ENCODE measurements at places on chromosomes 6 and 20.

DNA sequence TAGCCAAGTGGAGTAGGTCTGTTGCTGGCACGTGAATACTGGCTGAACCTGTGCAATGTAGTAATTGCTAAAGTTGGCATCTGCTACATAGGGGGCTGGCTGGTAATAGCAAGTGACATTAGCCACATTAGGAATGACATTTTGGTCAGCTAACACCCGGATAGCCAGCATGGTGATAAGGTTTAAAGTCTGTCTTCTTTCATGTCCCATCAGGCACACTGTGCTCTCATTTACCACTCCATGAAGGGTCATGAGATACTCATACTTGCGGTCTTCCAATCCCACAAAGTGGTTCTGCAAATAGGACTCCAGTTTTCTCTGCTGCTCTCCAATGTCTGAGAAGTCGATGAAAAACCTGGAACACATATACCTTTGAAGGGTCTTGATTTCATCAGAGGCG, 2.8 kb downstream of the TENT5A start:
- no peak for DNase-seq

GRCh38 chr20:50594591-50595432, 84.6 kb downstream of the PTPN1 start:
- no peak for DNase-seq

DNA sequence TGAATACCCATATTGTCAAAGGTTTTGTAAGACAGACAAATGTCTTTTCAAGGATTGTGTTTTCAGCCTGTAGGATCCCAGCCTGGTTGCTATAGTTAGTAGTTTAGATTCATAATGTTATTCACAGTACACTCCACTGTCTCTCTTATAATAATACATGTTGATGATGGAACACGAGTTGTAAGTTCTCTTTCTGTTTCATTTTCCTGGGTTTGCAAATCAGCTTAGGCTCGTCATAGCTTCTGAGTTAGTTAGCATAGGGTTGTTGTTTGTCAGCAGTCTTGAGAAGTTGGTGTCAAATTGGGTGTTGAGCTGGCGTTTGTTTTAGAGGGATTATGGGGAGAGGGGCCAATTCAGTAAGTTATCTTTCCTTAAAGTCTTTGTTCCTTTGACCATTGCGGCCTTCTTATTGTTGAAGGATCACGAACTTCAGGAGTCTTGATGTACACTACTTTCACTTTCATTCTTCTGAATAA, 45.8 kb downstream of the QKI start:
- DNase-seq = peak; percentile 45

DNA sequence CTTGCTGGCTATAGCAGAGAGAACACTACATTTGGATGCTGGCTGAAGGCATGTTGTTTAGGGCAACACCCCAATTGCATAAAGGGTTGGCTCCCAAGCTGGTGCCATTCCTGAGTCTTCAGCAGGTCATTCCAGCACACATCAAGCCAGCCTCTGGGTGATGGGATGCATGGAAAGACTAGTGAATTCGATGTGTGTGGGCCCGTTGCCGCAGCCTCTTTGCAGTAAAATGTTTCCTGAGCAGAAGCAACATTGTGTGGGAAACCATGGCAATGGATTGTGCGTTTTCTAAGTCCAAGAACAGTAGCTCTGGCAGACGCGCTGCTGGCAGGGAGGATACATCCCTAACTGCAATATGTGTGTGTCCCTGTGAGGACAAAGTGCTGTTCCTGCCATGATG, 142.4 kb upstream of the SLC24A3 start:
- DNase-seq = no peak

GRCh38 chr6:136551103-136551502, 881 bp upstream of the MAP7 start:
- DNase-seq = no peak

DNA sequence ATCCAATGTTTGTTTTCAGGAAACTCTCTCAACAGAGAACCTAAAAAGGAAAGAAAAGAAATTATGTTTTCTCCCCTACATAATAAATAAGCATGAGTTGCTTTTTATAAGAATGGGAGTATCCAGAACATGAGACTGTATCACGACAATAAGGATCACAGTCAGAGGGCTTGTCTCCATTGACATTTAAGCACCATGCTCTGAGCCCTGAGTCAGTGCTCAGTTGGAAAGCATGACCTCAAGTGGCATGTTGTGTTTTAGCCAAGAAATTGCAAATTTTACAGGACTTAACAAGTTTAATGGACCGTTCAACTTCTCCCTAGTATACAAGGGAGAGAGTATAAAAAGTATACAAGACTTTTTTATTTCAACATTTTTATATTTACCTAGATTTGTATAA, 431.6 kb downstream of the GJA1 start:
- no peak for DNase-seq

DNA sequence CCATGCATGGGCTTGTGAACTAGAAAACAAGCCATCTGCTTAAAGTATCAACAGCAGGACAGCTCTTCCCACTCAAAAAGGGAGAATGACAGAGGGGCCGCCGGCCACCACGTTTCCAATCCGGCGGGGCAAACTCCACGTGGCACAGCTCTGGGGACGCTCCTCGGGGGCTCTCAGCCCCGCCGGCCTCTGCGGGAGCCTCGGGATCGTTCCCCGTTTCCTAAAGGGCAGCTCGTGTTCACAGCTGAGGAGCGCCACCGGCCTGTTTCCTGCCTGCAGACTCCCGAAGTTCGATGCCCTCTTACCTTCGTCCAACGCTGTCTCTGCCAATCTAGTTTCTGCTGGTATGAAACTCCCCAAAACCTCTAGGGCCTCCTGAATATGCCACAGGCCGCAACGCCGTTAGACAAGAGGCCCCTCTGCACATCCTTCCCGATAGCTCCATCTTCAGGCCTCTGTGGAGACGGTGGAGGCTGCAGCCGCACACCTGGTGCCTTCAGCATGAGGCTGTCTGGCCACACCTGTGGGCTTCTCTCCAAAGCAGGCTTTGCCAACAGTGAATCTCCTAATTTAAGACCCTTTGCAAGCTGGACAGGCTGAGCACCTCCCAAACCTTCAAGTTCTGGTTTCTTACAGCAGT, 46.5 kb downstream of the KCNQ2 start:
- DNase-seq = no peak

GRCh38 chr20:1085492-1086276, 32.7 kb upstream of the PSMF1 start:
- DNase-seq = no peak

GRCh38 chr6:3016473-3017280, 17.0 kb downstream of the NQO2 start:
- DNase-seq = no peak

DNA sequence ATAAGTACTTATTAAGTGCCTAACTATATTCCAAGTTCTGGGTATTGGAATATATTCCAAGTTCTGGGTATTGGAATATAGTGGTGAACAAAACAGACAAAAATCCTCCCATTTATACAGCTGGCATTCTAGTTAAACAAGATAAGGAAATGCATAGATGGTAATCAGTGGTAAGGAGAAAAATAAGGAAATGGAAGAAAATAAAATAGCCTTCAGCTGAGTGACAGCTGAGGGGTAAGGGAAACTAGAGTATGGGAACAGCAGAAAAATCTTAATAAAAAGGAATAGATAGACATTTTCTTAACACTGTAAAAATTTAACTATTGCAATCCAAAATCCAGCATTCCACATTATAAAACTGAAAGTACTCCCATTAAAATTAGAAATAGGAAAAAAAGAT, 17.2 kb upstream of the WFDC10A start:
- no peak for DNase-seq

DNA sequence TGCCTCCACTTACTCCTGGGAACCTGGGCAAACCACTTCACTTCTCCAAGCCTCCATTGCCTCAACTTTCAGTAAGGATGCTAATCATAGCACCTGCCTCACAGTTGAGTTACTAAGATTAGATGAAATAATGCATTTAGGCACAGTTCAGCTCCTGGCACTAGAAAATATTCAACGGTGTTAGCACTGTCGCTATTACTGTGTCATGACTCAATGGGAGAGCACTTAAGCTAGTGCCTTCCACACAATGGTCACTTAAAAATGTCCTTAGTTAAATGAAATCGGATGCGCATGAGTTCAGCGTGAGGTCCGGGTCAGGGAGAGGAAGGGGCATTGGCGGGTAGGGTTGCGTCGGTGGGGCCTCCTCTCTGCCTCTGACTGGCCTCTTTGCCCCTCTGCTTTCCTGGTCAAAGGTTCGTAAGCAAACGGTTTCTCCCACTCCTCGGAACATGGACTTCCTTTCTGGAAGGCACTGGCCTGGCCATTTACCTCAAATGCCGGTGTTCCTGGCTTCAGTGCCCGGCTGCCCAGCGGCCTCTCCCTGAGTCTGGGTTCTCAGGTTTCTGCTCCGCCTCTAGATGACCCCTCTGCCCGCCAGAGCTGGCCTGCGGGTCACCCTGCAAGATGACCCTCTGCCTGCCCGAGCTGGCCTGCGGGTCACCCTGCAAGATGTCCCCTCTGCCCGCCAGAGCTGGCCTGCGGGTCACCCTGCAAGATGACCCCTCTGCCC, 123.8 kb upstream of the QKI start:
- no peak for DNase-seq

Data from T-helper 2 cell (primary cell).